ENCODE measurements at places on chromosomes 12 and 14.
A peak's percentile ranks its signal among the peaks of the same experiment; 100 is the strongest.

DNA sequence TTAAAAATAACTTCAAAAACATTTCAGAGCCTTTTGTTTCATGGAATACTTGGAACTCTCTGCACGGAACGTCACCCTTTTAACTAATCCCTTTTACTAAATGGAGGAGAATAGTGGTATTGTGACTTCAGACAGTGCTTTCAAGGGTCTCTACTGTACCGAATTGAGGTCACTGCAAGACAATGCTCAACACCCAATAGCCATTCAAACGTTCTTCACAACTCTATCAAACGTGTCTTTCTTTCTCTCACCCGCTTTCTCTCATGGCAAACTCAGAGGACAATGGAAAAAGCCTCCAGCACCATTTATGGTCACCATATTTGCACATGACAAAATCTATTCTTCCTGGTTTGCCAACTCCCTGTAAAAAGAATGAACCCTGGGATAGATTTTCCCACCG lies 132.1 kb upstream of the SOX5 start:
- no peak for DNase-seq

DNA sequence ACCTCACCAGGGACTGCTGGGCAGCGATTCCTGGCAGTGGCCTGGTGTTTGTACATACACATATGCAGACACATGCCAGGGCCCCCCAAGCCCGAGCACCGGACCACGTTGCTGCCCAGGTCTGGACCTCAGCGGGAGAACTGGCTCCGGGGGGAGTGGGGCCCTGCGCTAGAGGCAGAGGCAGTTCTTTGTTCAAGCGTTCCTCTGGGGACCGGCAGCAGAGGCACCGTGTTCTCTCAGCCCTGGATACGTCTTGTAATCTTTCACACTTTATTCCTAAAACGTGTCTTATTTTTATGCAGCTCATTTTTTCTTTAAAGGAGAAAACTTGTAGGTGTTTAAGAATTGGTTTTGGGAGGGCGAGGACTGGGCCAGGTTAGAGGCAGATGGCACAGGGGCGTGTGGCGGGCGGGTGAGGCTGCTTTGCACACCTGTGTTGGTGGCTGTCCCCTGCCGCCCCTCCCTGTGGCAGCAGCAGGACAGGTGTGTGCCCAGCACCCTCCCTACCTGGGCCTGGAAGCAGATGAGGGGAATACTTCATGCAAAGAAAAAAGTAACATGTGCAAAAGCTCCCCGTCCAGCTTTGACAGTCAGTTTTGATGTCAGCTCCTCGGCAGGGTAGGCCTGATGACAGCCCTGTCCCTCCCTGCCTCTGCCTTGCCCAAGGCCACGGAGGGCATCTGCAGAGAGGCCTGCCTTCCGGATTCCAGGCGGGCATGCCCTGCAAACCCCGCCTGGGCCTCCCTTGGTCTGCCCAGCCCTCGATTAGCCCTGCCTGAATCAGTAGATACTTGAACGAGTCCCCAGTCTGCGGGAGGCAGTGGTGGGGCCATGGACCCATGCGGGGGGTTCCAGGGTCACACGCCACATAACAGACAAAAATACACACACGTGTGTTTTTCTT lies 7.0 kb upstream of the PUS1 start:
- no peak for DNase-seq

- no peak for DNase-seq
These were observed 43.9 kb upstream of the CTDSP2 start for GRCh38 chr12:57890191-57891115.

DNA sequence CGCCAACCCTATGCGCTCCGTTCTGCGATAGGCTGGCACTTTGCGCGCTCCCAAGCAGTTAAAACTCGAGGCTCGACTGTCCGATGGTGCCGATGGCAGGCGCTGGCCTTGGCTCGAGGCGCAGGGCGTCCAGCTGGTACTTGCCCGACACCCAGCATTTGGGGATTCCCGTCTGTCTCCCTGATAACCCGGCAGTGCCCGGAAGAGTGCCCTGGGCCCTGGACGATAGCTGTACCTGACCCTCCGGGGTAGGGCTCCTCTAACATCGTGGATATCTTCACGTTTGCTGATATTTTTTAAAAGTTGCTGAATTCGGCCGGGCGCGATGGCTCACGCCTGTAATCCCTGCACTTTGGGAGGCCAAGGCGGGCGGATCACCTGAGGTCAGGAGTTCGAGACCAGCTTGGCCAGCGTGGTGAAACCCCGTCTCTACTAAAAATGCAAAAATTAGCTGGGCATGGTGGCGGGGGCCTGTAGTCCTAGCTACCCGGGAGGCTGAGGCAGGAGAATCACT lies 908 bp upstream of the WIF1 start:
- no peak for DNase-seq

DNA sequence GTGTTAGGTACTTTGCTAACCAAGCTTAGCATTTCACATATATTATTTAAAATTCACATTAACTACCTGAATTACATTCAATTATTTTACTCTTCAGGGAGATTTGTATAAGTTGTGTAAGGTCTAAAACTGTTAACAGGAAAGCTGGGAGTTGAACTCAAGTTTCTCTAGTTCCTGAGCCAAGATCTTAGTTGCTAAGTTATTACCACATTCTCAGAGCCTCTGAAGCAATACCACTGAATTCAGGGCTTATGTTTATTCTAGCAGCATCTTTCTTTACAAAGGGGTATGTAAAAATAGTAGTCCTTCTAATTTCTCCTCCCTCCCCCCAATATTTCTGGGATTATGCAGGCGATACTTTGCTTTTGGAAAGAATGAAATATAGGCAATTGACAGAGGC lies 786.8 kb downstream of the DIO2 start:
- no peak for DNase-seq

DNA sequence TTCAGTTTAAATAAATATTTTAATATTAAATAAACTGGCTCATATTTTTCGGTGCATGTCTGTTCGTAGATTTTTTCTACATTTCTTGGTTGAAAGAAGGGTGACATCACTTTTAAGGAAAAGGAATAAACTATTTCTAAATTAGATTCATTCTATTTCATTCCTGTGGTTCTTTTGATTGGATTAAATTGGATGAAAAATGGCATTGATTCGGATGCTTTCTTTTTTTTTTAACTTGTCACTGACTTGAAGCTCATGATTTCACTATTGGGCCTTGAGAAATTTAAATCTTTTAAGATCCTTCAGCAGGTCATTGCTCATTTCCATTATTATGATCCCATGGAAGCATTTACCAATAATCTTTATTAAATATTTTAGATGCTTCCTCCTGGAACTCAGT lies 113.1 kb upstream of the RASSF8 start:
- DNase-seq: no peak

DNA sequence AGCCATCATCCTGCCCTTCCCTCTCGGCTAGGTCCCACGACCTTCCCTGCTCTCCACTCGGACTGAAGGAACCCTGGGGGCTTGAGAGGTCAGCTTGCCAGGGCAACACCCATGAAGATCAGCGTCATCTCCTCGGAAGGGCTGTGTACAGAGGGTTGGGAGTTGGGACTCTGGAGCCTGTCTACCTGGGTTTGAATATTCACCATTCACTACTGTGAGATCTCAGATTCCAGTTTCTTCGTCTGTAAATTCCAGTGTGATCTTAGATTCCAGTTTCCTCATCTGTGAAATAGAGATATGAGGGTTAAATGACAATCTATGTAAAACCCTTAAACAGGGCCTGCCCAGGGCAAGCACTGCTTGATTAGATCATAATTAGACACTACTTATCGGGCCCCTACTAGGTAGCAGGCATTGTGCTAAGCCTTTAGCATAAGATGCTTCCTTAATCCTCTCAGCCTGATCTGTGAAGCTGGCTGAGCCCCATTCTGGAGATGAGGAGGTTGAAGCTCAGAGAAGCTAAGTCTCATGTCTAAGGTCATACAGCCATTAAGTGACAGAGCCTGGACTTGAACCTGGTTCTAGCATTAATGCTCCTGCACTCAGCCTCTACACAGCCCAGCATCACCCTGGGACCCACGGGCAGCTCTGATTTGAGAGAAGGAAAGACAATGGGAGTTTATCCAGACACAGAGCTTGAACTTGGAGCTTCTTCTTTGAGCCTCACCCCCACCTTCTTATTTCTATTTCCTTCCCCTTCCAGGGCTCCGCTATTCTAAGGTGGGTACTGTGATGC lies 612 bp upstream of the ZDHHC22 start:
- no peak for DNase-seq

DNA sequence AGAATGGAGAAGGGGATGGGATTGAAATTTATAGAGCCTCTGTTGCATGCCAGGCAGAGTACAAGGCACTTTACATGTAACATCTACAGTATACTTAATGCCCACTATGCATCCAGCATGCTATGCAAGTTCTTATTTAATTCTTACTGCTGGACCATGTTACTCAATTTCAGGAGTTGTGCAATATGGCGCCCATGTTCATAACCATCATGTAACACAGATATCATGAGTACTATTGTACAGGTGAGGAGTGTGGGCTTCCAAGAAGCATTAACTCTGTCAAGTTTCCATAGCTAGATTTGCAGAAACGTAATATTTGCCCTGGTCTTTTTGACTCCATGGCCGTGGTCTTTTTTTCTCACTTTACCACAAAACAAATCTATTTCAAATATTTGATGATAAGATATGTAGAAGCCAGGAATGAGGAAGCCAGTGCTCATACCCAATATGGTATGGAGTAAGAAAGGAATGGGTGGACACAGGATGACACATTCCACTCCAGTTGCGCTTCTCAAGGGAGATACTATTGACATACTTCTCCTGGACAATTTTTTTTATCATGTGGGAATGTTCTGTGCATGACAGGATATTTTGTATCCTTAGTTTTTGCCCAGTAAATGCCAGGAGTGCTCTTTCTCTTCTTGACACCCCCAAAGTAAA lies 191.8 kb downstream of the C12orf75 start:
- no peak for DNase-seq

GRCh38 chr14:101721111-101721510 lies 40.4 kb upstream of the PPP2R5C start:
- DNase-seq: no peak

- DNase-seq: no peak
These were observed 1226.5 kb downstream of the GALC start for GRCh38 chr14:86766469-86766868.

GRCh38 chr12:125259178-125259867 lies 194.1 kb downstream of the AACS start:
- DNase-seq: no peak

DNA sequence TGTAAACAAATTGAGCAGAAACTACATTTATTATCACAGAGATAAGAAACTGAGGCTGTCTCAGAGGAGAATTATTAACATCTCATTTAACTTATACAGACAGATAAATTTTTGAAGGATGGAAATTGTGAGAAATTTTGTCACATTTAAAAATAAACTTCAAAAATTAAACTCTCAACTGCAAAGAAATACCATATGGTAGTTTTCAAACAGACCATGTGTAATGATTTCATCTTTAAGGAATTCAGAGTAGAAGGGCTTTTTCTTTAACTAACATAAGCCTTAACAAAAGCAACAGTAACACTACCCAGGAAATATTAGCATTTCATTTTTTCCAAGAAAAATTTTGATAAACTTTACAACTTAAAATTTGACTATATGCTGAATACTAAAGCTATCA lies 26.6 kb downstream of the NUP37 start:
- no peak for DNase-seq

DNA sequence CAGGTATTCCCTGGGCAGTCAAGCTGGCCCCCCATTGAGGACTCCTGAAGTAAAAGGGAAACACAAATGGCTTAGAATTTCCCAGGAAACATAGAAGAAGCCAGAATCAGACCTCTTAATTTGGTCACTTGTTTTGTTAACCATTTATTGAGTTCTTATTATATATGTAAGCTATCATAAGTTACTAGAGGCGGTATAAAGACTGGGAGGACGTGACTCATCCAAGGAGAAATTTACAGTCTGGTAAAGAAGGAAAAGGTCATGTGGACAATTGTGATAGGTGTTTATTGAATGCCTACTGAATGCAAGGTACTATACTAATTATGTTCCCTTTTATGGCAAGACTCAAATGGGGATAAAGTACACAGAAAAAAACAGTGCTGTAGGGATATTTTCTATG lies 146.7 kb downstream of the DYRK2 start:
- DNase-seq: no peak

- no peak for DNase-seq
These were observed 44.9 kb upstream of the NCOR2 start for GRCh38 chr12:124612410-124612680.

GRCh38 chr14:80124794-80125193 lies 86.5 kb downstream of the DIO2 start:
- DNase-seq: no peak

GRCh38 chr12:1580526-1580925 lies 13.9 kb downstream of the FBXL14 start:
- no peak for DNase-seq

- DNase-seq: no peak
These were observed 89.5 kb upstream of the TMPO start for GRCh38 chr12:98425859-98426258.

DNA sequence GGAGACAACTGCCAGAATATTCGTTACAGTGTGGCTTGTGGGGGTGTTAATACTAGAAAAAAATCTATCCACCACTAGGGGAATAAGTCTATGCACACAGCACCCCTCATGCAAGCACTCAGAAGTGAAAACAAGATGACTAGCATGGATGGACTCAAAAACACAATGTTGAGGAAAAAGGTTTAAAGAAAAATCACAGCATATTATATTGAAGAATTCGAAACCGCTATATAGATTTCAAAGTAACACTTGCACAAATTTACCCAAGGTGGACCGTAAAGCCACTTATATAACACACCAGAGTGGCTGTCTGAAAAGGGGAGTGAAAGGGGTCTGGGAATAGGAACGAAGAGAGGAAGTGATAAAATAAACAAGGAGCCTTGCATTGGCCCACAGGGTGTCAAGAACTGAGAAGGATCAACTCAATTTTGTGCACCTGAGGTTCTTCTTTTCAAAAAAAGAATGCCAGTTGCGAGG lies 544 bp downstream of the ABCD4 start:
- DNase-seq: peak; percentile 50

DNA sequence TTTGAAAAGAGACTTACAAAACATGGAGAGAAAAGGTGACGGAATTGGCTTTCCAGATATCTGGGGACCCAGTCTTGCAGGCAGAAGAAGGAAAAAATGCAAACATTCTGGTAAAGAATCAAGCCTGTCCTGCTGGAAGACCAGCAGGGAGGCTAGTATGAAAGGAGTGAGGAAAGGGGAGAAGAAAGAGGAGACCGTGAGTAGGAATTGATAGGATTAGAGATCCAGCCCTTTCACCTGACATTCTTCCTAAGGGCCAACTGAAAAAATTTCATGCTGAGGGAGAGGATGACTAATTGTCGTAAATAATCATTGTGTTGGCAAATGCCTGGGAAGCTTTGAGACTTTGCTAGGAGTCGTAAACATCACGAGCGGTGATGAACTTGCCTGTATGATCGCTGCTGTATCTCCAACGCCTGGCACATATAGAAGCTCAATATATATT lies 12.1 kb downstream of the BHLHE41 start:
- DNase-seq: peak; percentile 90

Data from NCI-H526 (cell line).